Right cardiac atrium (tissue), 5 donors: ENCODE measurements at places on chromosomes 1 and 21. TPM values are rescaled to one million over a fixed set of nuclear protein-coding genes. Genes with fewer than 3 reads are reported as not detected.

GRCh38 chr1:17485281-17485680, 45.8 kb upstream of the RCC2 start:
- DNase-seq, result no peak

GRCh38 chr1:23554481-23555269, 4.6 kb downstream of the ID3 start:
- peak; percentile 96 for DNase-seq

GRCh38 chr1:156098784-156099183, 15.7 kb upstream of the LMNA start:
- no peak for DNase-seq

OR14K1 gene
- total RNA-seq, result not detected

- no peak for DNase-seq
Measured at GRCh38 chr21:24423546-24423945, 1183.7 kb downstream of the MRPL39 start.

RALGPS2 gene
- total RNA-seq, result 14.7 TPM

DNA sequence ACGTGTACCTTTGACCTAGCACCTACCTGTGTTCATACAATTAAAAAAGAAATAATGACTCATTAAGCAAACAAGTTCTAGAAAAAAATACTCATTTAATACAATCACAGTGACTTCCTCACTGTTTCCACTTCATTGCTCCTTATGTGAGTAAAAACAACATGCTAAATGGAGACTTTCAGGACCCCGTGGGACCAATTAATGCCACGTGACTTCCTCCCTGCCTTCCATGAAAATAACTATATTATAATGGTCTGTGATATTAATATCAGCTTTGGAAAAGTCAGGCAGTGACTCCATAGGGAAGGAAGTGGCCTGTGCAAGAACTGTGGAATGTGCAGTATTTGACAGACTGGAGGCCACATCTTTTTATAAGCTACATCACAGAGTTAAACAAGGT, 337.8 kb downstream of the HLX start:
- peak; percentile 55 for DNase-seq

EPB41 gene
- 17.1 TPM for total RNA-seq

DNA sequence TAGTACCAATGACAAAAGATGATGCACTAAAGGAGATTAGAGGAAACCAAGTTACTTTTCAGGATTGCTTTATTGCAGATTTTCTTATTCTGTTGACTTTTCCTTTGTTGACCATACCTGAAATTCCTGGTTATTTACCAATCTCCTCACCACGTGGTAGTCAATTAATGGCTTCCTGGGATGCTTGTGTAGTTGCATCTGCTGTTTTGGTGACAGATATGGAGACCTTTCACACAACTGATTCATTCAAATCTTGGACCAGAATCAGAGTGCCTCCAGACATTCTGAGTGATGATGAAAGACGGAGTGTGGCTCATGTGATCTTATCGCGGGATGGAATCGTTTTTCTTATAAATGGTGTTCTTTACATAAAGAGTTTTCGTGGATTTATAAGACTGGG, 91.3 kb downstream of the CATSPERE start:
- DNase-seq, result no peak

- DNase-seq, result no peak
Measured at GRCh38 chr1:106222403-106222802, 834.1 kb upstream of the PRMT6 start.

OXCT2 gene
- total RNA-seq, result 6.2 TPM

DNAJC28 gene
- 5.6 TPM for total RNA-seq

KIAA0040 gene
- total RNA-seq, result 22.9 TPM
